Muscle of leg (tissue), 16 donors: ENCODE measurements at places on chromosomes 4 and X.

GRCh38 chr4:185016101-185016940 is 2.0 kb upstream of the HELT start:
- no peak for DNase-seq

GRCh38 chr4:36392024-36392423 is 110.6 kb downstream of the DTHD1 start:
- DNase-seq = no peak

DNA sequence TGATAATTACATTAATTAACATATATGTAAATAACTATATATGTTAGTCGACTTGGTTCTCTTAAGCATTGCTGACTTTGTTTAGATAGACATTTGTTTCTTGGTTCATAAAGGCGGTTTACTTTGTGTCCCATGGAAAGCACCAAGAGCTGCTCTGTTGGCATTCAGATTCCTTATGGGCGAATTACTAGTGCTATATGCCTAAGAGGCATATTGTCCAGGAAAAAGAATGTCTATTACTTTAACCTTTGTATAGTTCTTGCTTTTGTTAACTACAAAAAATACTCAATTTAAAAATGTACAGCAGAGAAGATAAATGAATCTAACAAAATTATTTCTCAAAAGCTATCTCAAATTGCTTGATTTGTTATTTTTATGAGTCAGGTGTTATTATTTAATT is 532.8 kb downstream of the FAT4 start:
- DNase-seq = no peak

- DNase-seq = peak; percentile 37
Observed at GRCh38 chrX:18927558-18927957, 56.4 kb downstream of the PHKA2 start.

DNA sequence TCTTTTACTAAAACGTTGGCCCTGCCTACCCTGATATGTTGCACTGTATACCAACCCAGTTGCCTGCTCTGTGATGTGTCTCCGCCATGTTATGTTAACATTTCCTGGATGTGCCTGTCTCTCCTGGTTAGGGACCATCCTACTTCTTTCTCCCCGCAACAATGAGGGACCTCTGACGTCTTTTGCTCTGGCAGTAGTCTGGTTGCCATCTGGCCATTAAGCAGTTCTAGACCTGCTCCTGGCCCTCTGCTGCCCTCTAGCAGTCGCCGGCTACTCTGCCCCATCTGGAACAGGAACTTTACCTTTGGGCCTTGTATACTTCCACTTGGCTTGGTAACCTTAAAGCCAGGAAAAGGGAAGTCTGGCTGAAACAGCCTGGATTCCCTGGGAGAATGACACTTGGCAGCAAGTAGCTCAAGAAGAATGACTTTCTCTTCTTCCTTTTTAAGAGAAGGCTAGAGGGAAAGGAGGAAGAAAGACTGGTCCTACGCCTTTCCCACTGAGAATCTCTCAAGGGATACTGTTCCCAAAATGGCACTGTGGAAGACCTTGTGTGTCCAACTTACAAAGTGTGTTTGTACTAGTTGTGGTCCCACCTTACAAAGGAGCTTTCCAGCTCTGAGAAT is 63.5 kb downstream of the GPC3 start:
- no peak for DNase-seq

DNA sequence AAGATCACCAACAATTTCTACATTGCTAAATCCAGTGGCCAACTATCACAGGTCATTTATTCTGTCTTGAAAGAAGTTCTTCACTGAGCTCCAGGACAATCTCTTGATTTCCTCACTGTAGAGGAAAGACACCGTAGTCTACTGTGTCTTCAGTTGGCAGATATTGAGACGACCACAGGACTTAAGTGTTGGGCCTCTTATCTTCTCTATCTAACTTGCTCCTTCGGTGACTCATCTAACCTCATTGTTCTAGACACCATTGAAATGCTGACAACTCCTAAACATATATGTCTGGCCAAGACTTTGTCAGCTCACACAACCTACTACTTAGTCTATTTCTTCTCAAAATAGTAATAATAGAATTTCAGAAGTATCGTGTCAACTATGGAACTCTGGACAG is 425.8 kb downstream of the ARAP2 start:
- no peak for DNase-seq

DNA sequence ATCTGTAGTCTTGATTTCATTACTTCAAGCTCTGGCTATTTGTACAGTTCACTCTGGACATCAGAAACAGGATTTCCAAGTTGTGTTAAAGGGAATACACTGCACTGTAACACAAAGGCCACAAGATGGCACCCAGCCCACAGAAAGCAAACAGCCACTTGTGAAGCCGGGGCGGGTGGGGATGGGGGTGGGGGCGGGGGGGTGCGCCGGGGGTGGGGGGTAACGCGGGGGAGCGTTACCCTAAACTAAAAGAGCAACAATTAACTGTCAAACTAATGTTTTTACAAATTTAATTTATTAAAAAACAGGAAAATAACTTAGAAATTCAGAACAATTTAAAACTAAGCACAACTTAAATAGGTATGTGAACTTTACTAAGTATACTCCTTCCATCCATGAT is 27.3 kb downstream of the PRDX4 start:
- DNase-seq = peak; percentile 78

DNA sequence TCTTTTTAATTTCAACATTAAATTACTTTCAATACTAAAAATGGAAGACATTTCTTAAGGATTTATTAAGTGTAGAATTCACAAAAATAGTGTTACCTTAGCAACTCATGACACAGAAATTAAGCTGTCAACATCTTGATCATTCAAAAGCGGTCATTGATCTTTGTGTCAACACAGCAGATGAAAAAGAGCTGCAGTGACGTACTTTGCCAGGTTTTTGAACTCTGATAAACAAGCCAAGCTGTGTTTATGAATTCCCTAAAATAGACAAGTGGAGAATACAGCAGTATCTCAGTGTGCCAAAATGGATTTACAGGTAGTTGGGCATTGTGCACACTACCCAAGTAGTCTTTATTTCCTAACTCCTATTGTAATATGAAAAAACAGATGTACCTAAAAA is 1141.8 kb upstream of the PCDH7 start:
- DNase-seq = peak; percentile 11

- DNase-seq = peak; percentile 32
Observed at GRCh38 chrX:50779694-50780093, 34.3 kb downstream of the SHROOM4 start.

GRCh38 chr4:159009521-159009920 is 93.4 kb upstream of the RAPGEF2 start:
- DNase-seq = no peak

- DNase-seq = peak; percentile 93
Observed at GRCh38 chr4:8281519-8282133, 12.1 kb downstream of the HTRA3 start.
